ENCODE measurements at places on chromosomes 2 and 18.

GRCh38 chr2:8000870-8001269 lies 681.0 kb upstream of the ID2 start:
- no peak for DNase-seq

GRCh38 chr2:24435391-24436316 lies 55.4 kb upstream of the NCOA1 start:
- DNase-seq, result no peak

- DNase-seq, result no peak
These were observed 370 bp upstream of the EFEMP1 start for GRCh38 chr2:55923982-55924321.

GRCh38 chr2:152513681-152514080 lies 178.7 kb downstream of the FMNL2 start:
- DNase-seq, result no peak

GRCh38 chr2:177989029-177989885 lies 83.3 kb downstream of the PDE11A start:
- DNase-seq, result no peak

DNA sequence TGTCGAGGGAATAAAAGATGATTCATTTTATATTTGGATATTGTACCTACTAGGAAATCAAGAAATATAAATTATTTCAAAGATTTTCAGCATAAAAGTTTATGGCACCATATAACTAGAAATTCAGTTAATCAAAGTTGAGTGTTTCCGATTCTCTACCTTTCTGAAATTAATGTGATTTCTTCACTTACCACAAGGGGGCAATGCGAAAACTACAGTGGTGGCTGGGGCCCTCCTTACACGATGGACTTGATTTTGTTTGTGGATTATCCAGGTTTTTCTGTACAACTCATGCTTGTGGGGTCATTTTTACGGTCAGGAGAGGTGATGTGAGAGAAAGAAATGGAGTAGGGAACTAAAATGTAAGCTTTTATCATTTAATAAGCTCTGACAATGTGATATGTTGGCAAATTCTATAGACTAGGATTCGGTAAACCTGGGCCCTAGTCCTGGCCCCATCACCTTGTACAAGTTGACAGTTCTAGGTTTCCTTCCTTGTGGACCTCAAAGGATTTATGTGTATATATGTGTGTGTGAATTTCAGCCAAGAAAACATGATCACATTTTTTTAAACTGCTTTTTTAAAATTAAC lies 47.6 kb downstream of the G6PC2 start:
- no peak for DNase-seq

GRCh38 chr2:159131914-159132281 lies 154.6 kb downstream of the WDSUB1 start:
- peak; percentile 84 for DNase-seq

DNA sequence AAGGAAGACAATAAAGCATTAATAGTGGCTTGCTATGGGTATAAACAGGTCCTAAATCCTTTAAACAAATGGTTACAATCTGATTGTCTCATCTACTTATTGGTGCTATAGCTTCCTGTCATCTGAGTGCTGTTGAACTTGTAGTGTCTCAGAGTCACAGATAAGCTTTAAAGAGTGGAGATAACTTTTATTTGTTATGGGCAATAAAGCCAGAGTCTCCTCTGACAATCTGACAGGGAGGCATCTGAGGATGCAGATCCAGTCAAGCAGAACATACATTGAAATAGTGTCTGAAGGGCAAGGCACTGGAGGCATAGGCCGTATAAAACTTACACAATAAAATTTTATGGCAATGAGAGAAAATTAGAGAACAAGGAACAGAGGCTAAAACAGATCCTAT lies 1132.4 kb upstream of the CDH2 start:
- DNase-seq, result no peak

GRCh38 chr2:109531896-109532727 lies 81.7 kb downstream of the SEPTIN10 start:
- no peak for DNase-seq

GRCh38 chr2:8756716-8757115 lies 74.9 kb downstream of the ID2 start:
- no peak for DNase-seq

DNA sequence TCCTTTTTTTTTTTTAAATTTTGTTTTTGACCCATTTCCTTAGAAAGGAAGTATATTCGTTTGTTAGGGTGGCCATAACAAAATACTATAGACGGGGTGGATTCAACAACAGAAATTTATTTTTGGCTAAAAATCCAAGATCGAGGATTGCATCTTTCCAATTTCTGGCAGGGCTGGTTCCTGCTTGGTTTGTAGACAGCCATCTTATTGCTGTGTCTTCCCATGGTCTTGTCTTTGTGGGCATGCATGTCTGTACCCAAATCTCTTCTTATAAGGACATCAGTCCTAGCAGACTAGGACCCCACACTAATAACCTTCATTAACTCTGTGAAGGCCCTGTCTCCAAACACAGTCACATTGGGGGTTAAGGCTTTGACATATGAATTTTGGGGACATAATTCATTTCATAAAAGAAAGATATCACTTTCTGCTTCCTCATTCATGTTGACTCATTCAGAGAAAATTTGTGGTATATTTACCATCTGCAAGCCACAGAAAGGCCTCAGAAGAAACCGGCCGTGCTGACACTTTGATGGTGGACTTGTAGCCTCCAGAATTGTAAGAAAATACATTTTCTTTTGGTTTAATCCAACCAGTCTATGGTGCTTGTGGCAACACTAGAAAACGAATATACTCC lies 262.1 kb downstream of the LPIN1 start:
- no peak for DNase-seq

GRCh38 chr2:53247956-53248735 lies 519.5 kb upstream of the CHAC2 start:
- no peak for DNase-seq

DNA sequence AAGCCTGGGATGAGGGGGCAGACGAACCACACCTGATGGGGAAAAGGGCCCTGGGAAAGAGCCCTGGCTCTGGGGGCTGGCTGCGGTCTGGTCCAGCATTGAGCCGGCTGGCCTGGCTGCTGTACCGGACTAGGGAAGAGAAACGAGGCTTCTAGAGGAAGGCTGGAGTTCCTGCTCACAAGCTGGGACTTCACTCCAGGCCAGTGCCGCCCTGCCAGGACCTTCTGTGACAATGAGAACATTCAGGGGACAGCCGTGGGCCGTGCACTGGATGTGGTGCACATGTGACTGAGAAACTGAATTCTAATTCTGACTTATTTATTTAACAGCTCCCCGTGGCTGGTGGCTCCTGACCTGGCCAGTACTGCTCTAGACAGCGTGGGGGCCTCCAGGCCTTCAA lies 269.3 kb downstream of the HDAC4 start:
- DNase-seq, result no peak

GRCh38 chr2:43059183-43059897 lies 167.1 kb downstream of the ZFP36L2 start:
- DNase-seq, result peak; percentile 78

GRCh38 chr2:119826370-119826961 lies 66.7 kb downstream of the PTPN4 start:
- DNase-seq, result no peak

GRCh38 chr2:55252832-55253231 lies 16.2 kb downstream of the MTIF2 start:
- DNase-seq, result no peak

GRCh38 chr2:79861059-79861374 lies 348.2 kb downstream of the CTNNA2 start:
- no peak for DNase-seq

DNA sequence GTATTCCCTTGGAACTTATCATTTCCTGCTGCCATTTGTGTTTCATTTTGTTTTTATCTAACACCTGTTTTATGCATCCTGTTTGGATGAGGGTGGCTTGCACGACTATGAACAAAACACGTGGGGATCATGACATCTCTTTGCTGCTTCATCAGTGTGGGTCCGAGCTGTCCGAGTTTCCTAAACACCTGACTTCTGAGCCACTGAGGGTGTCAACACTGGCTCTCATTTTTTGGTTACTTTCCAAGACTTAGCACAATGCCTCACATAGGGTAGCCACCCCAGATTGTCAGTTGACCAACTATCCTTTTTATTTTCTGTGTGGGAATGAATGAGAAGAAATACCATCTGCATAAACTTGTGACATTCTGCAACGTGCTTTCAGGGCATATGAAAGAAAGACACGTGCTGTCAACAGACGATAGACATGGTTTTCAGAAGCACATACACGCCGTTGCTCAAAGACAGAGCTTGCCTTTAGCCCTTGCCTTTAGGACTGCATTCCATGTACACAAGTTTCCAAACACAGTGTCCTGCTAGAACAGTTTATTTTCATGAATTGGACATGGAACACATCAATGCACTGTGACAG lies 166.7 kb downstream of the MYT1L start:
- DNase-seq, result no peak

- no peak for DNase-seq
These were observed 849.1 kb upstream of the CHAC2 start for GRCh38 chr2:52918551-52918950.

GRCh38 chr18:35038881-35039491 lies 2.2 kb upstream of the MAPRE2 start:
- no peak for DNase-seq

GRCh38 chr2:166464187-166464586 lies 29.9 kb downstream of the SCN7A start:
- DNase-seq, result no peak

- DNase-seq, result no peak
These were observed 11.2 kb upstream of the NABP1 start for GRCh38 chr2:191666732-191667131.

GRCh38 chr18:22841840-22842239 lies 91.3 kb upstream of the RBBP8 start:
- peak; percentile 97 for DNase-seq

DNA sequence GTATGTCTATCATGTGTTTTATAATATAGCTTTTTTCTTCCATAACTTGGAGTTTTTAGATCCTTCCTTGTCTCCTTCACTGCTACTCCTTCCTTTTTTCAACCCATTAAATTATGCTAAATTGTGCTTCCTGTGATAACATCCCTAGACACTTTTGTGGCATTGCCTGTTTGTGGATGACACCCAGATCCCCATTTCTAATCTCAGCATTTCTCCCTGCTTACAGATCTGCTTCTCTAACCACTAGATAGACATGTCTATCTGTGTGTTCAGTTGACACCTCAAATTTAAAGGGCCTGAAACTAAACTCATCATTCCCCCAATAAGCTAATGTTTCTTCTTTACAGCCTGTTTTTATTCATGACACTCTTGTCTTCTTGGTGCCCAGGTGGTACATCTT lies 244.8 kb downstream of the BABAM2 start:
- DNase-seq, result no peak

DNA sequence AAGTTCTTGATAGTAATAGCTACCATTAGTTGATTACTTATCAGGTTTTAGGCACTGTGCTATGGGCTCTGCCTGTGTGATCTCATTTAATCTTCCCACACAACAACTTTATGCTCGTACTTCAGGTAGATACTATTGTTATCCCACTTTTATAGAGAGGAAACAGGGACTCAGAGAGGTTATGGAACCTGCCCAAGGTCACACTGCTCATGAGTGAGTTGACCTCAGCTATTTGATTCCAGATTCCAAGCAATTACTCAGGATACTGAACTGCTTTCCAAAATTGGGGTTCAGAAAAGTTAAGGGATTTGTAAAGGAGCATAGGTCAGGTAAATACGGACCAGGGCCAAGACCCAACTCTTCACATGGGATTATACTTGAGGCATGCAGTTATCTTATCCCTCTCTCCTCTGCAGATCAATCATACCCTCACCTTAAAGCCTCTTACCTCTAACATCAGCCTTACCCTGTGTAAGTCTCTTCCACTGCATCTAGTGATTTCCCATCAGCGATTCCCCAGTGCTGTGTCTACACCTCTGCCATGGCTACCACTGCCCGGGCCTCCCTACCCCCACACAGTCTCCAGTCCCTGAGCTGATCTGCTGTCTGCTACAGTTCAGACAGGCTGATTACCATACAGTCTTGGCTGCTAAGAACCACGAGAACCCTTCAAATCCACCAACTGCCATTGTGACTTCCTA lies 74.4 kb downstream of the ANTXR1 start:
- no peak for DNase-seq

DNA sequence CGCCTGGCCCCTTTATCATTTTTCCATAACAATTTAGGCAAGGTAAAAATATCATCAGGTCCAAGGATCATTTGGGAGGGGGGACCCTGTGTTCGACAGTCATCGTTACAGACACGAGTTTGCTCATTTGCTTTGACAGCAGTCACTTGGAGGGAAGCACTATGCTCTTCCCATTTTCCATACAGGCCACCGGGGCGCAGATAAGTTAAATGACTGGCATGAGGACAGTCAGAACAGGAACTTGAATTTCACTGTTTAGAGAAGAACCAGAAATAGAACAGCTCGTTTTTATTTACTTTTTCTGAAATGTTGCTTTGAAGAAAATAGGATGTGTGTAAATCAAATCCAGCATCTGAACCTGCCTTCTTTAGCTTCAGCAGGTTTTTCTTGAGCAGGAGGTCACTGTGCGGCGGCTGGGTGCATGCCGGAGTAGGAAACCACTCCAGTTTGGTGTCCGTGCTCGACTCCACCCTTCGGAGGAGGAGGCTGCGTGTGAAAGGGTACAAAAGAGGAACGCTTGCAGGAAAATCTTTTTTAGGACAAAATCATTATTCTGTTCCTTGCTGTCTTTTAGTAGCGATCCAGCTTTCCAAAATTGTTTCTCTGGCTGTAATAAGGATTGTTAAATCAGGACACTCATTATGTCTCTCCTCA lies 15.2 kb downstream of the NPAS2 start:
- DNase-seq, result no peak

- no peak for DNase-seq
These were observed 525.0 kb downstream of the ZEB2 start for GRCh38 chr2:143994961-143995360.

- peak; percentile 74 for DNase-seq
These were observed 233.2 kb downstream of the TCF4 start for GRCh38 chr18:55354795-55355194.

GRCh38 chr2:14891546-14891945 lies 259.0 kb downstream of the LRATD1 start:
- no peak for DNase-seq

- DNase-seq, result no peak
These were observed 124.0 kb downstream of the NRP2 start for GRCh38 chr2:205806143-205806905.

GRCh38 chr2:147173189-147173581 lies 671.6 kb upstream of the ACVR2A start:
- no peak for DNase-seq

GRCh38 chr2:200788121-200788718 lies 23.5 kb upstream of the BZW1 start:
- DNase-seq, result no peak

DNA sequence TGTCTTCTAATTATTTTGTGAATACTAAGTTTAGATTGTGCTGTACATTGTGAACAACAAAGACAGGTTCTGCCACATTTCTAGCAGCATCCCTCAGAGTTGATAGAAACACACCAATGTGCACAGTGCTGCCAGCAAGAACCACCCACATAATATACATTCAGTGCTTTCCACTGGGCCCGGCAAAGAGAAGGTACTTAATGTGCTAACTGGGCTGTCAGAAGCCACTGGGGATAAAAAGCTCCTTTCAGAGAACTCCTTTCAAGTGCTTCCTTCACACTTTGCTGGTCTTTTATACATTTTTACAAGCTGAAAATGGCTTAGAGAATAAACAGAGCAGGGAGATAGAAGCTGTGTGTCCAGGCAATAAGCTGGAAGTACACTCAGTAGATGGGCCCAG lies 58.0 kb upstream of the CAPN13 start:
- no peak for DNase-seq
